ENCODE measurements at places on chromosomes 2 and 18. TPM values are rescaled to one million over a fixed set of nuclear protein-coding genes. Genes with fewer than 3 reads are reported as not detected.

Gene ITGB6
- not detected for total RNA-seq

Gene LCT
- not detected for total RNA-seq

Gene APCDD1
- total RNA-seq = not detected

Gene LYG2
- not detected for total RNA-seq

Gene IL1RL2
- not detected for total RNA-seq

Gene COLEC12
- total RNA-seq = 1.7 TPM

Gene FAHD2B
- 3.2 TPM for total RNA-seq

Gene ADCYAP1
- total RNA-seq = 0.10 TPM

Gene NAB1
- total RNA-seq = 18.5 TPM

Gene NEB
- 0.30 TPM for total RNA-seq

Gene FAM237A
- not detected for total RNA-seq

Gene KCNE4
- total RNA-seq = 0.07 TPM

All from mammary microvascular endothelial cell (primary cell).